ENCODE measurements at places on chromosomes 1 and 21.

DNA sequence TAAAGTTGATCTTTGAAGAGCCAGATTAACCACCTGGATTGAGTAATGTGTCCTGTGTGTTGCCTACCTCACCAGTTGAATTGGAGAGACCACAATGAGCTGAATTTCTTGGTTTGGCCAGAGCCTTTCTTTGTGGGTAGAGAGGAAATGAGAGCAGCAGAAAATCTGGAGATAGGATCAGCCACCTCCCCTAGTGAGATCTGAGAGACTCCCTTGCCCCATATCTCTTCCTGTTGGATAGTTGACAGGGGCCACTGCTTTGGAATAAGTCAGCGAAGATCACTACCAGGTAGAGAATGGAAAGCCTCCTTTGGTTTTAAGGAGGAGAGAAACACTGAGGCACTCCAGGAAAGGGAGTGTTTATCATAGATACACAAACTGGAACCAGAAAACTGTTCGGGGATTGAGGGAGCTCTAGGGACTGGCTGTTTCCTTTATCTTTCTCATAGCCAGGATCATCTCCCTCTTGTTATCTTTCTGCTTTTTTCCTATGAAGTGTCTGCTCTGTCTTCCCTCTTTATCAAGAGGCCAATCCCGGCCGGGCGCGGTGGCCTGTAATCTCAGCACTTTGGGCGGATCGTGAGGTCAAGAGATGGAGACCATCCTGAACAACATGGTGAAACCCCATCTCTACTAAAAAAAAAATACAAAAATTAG lies 21.3 kb upstream of the ZNF326 start:
- DNase-seq: peak; percentile 37

DNA sequence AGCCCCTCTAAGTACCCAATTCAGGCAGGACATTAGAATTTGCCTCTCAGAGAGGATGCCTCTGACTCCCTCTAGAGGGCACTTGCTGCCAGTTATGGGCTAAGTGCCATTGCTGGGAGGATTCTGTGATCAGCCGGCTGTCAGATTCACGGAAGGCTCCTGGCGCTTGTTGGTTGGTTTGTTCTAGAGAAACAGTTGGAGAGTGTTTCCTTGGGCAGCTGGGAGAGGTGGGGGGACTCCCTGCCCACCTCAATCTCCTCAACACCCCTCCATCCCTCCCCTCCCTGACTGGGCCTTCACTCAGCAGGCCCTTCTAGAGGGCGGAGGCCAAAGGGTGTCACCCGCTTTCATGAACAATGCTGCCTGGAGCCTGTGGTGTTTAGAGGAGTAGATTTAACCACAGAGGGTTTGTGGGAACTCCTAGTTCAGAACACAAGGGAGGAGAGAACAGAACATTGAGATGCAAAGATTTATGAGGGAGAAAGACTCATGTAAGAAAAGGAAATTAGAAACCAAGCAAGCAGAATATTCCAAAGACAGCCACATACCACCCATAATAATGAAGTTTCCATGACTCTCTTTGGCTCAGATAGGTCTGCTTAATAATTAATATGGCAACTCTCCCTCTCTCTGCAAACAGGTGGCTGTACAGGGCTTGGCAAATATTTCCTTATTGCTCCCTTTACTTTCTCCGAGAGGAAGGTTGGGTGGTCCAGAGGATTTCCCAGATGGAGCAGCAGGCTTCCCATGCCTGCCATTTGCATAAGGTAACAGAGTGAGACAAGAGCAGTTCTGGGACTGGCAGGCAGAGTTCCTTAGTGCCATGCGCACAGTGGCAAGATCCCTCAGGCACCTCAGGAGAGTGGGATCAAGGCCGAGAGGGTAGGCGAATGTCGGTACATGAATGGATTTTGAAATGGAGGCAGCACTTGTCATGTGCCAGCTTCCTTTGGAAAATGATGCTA lies 30.0 kb upstream of the ACP6 start:
- DNase-seq: peak; percentile 38

GRCh38 chr1:4062560-4062959 lies 162.5 kb upstream of the C1orf174 start:
- no peak for DNase-seq

GRCh38 chr1:31855038-31855845 lies 39.4 kb upstream of the SPOCD1 start:
- no peak for DNase-seq

DNA sequence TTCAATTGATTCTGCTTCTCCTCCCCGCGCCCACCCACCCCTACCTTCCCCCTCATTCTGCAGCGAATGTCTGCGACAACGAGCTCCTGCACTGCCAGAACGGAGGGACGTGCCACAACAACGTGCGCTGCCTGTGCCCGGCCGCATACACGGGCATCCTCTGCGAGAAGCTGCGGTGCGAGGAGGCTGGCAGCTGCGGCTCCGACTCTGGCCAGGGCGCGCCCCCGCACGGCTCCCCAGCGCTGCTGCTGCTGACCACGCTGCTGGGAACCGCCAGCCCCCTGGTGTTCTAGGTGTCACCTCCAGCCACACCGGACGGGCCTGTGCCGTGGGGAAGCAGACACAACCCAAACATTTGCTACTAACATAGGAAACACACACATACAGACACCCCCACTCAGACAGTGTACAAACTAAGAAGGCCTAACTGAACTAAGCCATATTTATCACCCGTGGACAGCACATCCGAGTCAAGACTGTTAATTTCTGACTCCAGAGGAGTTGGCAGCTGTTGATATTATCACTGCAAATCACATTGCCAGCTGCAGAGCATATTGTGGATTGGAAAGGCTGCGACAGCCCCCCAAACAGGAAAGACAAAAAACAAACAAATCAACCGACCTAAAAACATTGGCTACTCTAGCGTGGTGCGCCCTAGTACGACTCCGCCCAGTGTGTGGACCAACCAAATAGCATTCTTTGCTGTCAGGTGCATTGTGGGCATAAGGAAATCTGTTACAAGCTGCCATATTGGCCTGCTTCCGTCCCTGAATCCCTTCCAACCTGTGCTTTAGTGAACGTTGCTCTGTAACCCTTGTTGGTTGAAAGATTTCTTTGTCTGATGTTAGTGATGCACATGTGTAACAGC lies 339.9 kb downstream of the NTNG1 start:
- DNase-seq: no peak

- DNase-seq: no peak
These were observed 1.3 kb downstream of the SHC1 start for GRCh38 chr1:154969246-154969645.

DNA sequence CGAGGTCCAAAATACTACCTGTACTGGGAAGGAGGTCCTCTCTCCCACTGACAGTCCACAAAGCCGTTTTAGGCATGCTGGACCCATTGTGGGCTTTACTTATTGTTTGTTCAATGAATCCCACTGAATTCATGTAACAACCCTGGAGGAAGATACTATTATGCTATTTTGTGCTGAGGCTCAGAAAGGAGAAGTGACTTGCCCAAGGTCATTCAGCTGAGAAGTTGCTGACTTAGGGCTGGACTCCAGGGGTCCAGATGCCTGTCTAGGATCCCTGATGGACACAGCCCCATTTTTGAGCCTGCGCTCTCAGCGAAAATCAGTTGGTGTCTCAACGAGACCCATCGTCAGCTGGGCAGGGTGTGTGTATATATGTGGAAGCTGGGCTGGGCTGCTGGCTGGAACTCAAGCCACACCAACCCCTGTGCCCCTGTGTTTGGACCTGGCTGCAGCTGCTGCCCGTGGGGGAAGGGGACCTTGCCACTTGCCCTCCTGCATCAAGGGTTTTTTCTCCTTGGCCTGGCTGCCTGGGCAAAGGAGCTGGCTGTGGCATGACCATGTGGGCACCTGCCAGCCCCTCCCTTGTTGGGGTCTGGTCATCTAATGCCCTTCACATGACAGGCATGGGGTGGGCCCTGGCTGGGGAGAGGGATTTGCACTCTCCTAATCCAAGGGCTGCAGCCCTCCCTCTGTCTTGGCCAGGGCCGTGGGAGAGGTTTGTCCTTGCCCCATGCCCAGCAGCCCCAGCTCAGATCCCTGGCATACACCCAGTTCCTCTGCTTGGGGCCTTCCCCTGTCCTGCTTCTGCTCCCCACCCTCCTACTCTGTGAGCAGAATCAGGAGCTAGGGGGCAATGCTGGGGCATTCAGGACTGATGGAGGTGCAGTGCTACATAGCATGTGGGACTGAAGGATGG lies 15.0 kb downstream of the KCNQ4 start:
- no peak for DNase-seq
